ENCODE measurements at places on chromosomes 1 and 21.

DNA sequence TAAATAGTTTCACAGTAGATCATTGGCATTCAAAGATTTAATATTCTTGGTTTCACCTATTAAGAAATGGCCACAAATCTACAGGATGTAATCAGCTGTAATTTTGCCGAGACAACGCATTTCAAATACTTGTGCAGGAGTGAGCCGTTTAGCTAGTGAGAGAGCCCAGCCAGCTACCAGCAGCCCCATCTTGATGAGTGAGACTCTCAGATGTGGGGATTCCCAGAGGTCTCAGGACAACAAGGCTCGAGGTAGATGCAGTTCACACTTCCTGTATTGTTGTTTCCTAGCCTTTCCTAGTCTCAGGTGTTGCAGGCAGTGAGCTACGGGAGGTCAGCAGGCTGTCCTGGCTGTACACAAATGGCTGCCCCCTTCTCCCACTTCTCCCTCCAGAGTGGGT is 108.6 kb downstream of the PBX1 start:
- no peak for DNase-seq

DNA sequence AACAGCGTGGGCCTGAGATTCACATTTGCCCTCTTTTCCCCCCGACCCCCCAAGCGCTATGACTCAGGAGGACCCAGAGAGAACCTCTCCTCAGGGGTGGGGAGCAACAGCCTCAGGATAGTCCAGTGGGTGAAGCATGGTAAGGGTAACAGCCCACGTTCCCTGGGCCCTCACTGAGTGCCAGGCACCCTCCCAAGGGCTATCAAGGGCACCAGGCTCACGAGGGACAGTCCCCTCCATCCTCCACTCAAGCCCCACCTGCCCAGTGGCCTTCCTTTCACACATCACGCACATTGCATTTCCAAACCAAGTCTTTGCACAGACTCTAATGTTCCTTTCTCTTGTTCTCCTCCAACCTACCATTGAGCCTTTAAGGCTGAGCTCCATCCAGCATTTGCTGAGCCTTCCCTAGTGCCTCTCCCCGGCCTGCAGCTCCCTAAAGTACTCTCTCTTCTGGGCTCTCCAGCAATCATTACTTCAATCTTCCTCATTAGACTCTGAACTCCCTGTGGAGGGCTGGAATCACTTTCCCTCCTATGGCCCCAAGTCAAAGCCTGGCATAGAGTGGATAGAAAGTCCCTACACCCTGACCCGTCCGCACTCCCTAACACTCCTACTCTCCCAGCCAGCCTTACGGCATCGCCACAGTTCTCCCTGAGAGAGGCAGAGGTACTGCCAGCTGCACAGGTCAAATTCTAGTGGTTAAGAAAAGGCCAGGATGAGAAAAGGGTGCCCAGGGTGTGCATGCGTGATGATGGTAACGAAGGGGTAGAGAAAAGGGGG is 1.0 kb downstream of the AKR7A2 start:
- DNase-seq: no peak

DNA sequence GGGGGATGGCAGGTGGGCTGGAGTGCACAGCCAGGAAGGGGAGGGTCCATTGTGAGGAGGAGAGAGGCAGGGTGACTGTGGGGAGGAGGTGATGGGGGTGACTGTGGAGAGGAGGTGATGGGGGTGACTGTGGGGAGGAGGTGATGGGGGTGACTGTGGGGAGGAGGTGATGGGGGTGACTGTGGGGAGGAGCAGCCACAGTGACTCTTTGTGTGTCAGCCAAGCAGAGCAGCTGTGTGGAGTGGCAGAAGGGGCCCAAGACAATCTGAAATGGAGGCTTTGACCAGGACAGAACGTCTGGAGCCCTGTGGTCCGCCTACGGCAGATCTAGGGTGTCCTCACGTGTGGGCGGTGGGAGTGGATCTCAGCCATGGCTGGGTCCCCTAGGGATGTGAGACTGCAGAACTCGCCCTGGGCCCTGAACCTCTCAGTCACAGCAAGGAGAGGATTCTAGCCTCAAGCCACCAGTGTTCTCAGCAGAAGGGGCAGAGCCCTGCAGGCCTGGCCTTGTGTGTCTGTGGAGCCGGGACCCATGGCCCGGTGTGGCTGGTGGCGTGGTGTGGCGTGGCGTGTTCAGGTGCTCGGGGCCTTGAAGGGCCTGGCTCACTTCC is 81.5 kb downstream of the OBSCN start:
- DNase-seq: no peak

DNA sequence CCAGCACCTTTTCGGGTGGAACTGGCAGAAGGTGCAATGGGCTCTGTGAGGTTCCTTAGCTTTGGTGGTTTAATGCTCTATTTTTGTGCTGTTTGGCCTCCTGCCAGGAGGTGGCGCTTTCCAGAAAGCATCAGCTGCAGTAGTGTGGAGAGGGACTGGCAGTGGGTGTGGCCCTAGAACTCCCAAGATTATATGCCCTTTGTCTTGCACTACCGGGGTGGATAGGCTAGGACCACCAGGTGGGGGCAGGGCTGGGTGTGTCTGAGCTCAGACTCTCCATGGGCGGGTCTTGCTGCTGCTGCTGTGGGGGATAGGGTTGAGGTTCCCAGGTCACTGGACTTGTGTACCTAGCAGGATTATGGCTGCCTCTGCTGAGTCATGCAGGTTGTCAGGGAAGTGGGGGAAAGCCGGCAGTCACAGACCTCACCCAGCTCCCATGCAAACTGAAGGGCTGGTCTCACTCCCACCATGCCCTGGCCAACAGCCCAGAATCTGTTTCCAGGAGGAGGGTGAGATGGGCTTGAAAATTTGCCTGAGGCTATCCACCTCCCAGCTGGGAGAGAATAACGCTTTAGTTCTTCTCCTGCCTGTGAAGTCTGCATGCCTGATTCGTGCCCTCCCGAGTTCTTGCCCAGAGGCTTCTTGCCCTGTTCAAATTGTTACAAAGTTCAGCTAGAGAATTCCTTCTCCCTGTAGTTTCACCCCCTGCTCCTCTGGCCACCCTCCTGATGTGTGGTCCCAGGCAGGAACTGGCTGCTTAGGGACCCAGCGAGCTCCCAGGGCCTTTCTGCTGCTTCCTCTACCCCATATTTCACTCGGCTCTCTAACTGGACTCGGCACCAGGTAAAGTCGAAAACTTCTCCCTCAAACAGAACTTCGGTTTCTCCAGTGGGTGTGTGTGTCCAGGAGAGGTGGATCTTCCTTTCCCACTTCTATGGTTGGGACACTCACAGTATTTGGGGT is 76.5 kb upstream of the BTG3 start:
- DNase-seq: peak; percentile 51

GRCh38 chr1:55767171-55767570 is 552.0 kb upstream of the USP24 start:
- no peak for DNase-seq

- DNase-seq: no peak
These were observed 9.2 kb upstream of the SNAPIN start for GRCh38 chr1:153649137-153649862.

DNA sequence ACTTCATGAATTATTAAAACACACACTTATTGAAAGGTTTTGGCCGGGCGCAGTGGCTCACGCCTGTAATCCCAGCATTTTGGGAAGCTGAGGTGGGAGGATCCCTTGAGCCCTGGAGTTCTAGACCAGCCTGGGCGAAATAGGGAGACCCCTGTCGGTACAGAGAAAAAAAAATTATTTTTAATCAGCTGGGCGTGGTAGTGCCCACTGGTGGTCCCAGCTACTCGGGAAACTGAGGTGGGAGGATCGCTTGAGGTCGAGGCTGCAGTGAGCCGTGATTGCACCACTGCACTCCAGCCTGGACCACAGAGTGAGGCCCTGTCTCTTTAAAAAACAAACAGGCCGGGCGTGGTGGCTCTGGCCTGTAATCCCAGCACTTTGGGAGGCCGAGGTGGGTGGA is 1.7 kb downstream of the GABPB2 start:
- no peak for DNase-seq

DNA sequence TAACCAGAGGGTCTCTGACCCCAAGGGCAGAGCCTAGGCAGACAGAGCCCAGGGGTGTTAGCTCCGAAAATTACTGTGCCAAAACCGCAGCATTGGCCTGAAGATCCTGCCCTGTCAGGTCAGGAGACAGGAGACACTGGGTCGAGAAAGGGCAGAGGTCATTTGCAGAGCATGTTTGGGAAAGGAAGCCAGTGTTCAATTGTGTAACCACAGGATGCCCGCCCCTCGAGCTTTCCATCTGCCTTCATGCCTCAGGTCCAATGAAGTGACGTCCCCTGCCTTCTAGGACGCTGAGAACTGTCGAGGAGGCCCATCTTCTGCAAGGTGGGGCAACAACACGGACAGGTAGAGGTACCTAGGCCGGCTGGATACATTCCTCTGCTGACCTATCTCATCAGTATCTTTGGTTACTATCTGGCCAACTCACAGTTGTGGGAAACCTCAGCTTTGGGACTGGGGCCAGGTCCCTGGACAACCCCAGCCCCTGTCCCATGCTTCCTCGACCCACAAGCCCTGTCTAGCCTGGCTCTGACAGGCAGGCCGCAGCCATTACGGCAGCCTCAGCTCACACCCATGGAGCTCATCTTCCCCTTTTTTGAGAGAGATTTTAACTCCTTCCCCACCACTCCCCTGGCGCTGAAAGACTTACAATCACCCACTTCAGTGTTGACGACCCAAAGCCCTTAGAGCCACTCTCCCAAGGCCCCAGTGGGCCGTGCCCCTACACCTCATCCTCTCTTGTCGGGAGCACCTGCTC is 1.3 kb downstream of the ARL8A start:
- DNase-seq: no peak

GRCh38 chr1:2228157-2228594 is at the start of gene SKI:
TSS of gene SKI (plus strand) at chr1:2228319. CDS start at chr1:2228767, 448 bp downstream.
- no peak for DNase-seq

- no peak for DNase-seq
These were observed at the start of gene FCGR3A for GRCh38 chr1:161549652-161550051. TSS of gene FCGR3A (minus strand) at chr1:161549818. CDS start at chr1:161549736, 82 bp downstream.

DNA sequence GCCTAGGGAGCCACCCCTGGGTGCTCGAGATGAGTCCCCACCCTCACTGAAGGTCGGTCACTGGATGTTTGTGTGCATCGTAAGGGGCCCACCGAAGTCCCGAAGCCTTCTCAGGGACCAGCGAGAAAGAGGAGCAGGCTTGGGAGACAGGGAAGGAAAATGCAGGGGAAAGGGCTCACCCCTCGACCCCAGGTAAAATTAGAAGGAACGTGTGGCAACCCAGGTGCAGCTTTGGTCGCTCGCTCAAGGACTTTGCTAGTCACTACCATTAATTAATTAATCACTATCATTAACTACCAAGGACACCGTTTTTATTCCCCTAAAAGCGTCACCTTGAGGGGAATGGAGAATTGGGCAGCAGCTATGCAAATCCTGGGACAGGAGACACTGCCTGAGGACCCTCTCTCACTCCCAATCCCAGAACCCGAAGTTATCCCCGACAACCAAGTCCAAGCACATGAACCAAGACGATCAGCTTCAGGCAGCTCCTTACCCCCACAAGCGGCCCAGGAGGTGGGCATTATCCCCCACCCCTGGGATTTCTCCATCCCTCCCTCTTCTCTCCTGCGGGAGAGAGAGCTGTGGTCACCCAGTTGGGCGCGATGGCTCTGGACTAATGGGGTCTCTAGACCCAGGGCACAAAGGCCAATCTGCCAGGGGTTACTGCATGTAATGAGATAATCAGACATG is 4.2 kb upstream of the SIM2 start:
- DNase-seq: no peak

GRCh38 chr21:38478782-38479181 is 19.5 kb downstream of the ERG start:
- DNase-seq: no peak

- DNase-seq: no peak
These were observed 13.5 kb downstream of the PDPN start for GRCh38 chr1:13597166-13597565.

- DNase-seq: no peak
These were observed 605.3 kb upstream of the USP24 start for GRCh38 chr1:55820501-55820900.

DNA sequence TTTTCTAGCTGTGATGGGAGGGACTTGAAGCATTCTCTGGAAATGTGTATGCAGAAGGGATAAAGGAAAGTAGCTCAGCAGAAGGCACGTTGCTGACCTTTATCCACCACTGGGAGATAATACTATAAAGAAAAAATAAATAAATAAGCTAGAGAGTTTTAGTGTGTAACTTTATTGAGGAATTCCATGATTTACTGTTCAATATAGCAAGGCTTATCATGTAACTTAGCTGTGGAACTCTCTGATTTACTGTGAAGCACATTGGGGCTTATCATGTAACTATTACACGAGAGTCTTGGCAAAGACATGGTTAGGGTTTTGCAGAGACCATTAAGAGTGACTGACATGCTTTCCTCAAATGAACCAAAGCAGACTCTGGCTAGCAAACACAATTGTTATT is 316.1 kb upstream of the SNX7 start:
- DNase-seq: no peak

GRCh38 chr1:151132335-151133017 is 14.0 kb downstream of the SEMA6C start:
- no peak for DNase-seq

DNA sequence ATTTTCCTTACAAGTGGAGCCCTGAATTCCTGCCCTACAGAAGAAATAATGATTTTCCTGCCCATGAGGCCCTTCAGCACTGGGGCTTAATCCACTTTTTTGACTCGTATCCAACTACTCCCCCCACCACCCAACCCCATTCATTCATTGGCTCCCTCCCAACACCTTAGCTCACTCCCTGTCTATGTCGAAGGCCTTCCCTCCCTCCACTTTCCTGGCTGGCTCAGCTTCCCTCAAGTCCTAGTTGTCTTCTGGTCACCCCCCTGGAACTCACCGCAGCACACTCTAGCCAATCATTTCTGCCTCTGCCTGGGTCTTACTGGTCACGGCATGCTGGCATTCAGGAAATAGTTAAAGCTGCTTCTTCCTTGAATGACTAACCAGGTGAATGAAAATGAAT is 118.9 kb downstream of the PGBD5 start:
- DNase-seq: no peak

DNA sequence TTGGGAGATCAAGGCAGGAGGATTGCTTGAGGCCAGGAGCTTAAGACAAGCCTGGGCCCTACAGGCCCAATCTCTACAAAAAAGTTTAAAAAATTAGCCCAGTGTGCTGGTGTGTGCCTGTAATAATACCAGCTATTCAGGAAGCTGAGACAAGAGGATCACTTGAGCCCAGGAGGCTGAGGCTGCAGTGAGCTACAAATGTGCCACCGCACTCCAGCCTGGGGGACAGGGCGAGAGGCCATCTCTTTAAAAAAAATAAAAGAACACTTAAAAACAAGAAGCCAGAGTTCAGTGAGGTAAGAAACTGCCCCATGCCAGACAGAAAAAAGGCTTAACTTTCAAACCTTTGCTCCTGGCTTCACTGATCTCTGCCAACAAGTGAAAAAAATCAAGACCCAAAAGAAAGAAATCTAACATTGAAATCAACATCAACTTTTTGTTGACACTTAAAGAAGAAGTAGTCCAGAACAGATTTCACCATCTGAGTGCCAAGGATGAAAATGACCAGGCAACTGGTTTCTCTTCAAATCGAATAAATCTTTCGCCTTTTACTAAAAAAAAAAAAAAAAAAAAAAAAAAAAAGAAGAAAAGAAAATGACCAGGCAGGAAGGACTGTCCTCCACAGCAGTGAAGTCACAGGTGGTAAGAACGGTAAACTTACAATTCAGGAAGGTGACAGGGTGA is 51.2 kb downstream of the SLC45A1 start:
- DNase-seq: no peak

- no peak for DNase-seq
These were observed 5.8 kb downstream of the CAPN8 start for GRCh38 chr1:223659711-223660110.

GRCh38 chr1:51642739-51643142 is 25.8 kb downstream of the OSBPL9 start:
- no peak for DNase-seq

- no peak for DNase-seq
These were observed 23.4 kb downstream of the PRKCZ start for GRCh38 chr1:2073382-2074230.

All from activated CD8-positive, alpha-beta memory T cell treated with anti-CD3 and anti-CD28 coated beads, Interleukin-2, amount 50 U/mL, for 4 hours (primary cell).